Body of pancreas (tissue), 4 donors: ENCODE measurements at places on chromosomes 16 and 17. TPM values are rescaled to one million over a fixed set of nuclear protein-coding genes. Genes with fewer than 3 reads are reported as not detected.
A peak's percentile ranks its signal among the peaks of the same experiment; 100 is the strongest.

The FAM171A2 gene
- not detected for total RNA-seq

The IQCK gene
- total RNA-seq = 52.7 TPM

The CFAP97D1 gene
- total RNA-seq = not detected

The ABCA3 gene
- 13.8 TPM for total RNA-seq

The TNFRSF17 gene
- total RNA-seq = not detected

The OR1D5 gene
- not detected for total RNA-seq

The NR1D1 gene
- total RNA-seq = 5.9 TPM

The PERCC1 gene
- not detected for total RNA-seq

DNA sequence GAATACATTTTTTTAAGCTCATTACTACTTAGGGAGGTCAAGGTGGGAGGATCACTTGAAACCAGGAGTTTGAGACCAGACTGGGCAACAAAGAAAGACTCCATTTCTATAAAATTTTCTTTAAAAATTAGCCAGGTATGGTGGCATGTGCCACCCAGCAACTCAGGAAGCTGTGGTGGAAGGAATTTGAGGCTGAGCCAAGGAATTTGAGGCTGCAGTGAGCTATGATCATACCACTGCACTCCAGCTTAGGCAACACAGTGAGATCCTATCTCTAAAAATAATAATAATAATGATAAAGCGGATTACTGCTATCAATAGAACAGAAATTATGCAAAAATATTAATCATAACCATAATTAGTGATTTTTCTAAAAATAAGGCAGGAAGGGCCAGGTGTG lies 170.3 kb downstream of the COPRS start:
- DNase-seq = no peak

GRCh38 chr16:89073346-89074071 lies 20.1 kb upstream of the ACSF3 start:
- DNase-seq = no peak

GRCh38 chr16:11218604-11218962 lies 37.4 kb downstream of the SOCS1 start:
- DNase-seq = no peak

DNA sequence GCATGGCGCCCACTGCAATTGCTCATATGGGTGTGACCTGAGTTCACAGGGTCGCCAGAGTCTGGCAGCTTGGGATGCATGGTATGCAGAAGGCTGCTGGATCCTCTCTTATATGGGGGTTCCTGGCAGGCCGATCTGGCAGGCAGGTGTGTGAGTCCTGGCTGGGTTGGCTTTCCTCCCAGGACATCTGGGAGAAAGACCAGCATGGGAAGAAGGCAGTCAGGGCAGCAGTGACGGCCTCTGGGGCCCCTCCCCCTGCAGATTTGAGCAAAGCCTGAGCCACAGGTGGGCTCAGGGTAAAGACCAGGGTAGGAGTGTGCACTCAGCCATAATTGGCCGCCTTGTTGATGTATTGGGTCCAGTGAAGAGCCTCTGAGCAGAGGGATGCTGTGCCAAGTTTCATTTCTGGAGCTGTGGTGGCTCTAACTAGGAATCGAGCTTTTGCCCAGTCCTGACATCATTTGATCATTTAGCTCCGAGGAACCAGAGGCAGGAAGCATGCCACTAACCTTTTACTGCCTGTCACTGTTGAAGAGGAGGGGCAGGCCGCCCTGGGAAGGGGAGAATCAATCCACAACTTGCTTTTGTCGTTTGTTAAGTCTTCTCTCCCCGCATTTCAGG lies 174.3 kb downstream of the CCDC182 start:
- DNase-seq = peak; percentile 28

- no peak for DNase-seq
These were observed 39.2 kb upstream of the USP22 start for GRCh38 chr17:21082001-21082436.

DNA sequence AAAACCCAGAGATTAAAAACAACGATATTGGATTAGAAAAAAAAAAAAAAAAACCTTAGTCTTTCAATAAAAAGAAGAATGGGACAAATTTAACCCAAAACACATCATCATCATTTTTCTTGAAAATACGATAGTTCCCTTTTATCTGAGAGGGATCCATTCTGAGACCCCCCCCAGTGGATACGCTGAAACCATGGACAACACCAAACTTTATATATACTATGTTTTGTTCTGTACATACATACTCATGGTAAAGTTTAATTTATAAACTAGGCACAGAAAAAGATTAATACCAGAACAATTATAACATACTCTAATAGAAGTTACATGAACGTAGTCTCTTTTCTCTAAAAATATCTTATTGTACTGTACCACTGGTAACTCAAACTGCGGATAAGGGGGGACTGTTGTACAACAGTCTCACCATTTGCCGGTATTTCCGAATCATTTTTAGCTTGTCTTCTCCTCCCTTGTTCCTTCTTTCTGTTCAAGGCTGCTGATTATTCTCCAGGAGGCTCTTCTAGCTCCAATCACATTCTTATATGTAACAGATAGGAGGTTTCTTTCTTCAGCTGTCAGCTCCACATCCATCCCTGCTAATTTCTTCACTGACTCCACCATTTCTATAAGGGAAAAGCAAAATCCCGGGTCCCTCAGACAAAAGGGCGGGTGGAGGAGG lies 37.0 kb downstream of the RNF135 start:
- no peak for DNase-seq

GRCh38 chr17:50199803-50200456 lies 1.5 kb downstream of the COL1A1 start:
- DNase-seq = peak; percentile 85

DNA sequence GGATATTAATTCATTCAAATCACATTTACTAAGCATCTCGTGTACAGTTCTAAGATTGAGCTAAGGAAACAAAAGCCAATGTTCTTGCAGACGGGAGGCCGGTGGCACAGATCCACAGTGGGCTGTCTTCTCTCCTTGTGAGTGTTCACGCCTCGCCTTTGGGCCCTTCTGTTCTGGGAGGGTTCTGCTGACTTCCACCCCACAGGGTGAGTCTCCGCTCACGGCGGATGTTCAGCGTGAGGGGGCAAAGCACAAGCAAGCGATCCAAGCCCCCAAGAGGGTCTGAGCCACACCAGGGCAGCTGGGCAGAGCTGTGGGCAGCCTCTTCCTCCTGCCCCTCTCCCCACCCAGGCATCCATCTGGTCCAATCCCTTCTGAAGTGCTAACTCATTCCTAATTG lies 84.3 kb upstream of the DOC2B start:
- peak; percentile 6 for DNase-seq

DNA sequence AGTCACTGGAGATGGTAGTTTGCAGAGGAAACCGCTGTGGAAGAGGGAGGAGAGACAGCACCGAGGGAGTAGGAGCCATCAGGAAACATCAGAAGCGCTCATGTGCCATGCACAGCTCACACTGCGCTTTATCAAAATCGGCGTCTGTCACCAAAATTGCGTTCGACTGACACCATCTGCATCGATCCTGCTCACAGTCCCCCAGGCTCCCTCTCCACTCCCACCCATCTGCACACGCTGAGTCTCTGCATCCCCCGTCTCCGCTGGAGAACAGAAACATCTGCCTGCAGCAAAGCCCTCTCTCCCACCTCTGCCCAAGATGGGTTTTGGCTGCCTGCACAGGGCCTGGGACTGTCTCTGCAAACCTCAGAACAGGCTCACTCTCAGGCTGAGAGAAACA lies 187.5 kb upstream of the RPL38 start:
- DNase-seq = no peak

- no peak for DNase-seq
These were observed 26.8 kb upstream of the ZNF629 start for GRCh38 chr16:30813821-30814189.

DNA sequence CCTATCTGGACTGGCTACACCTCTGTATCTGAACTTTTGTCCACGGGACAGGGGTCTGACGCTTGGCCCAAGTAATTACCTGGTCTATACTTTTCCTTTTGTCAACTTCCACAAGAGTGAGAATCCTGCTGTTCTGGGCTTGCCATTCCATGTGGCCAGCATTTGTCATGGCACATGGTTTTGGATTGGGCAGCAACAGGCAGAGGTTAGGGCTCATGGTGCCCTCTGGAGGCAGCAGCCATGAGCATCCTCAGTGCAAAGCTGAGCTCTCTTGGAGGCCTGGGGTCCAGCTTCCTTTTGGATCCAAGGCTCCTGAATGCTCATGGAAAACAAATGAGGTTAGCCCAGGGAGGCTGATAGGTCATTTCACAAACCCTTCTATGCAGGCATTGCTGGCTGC lies 7.5 kb upstream of the EDC4 start:
- peak; percentile 48 for DNase-seq

DNA sequence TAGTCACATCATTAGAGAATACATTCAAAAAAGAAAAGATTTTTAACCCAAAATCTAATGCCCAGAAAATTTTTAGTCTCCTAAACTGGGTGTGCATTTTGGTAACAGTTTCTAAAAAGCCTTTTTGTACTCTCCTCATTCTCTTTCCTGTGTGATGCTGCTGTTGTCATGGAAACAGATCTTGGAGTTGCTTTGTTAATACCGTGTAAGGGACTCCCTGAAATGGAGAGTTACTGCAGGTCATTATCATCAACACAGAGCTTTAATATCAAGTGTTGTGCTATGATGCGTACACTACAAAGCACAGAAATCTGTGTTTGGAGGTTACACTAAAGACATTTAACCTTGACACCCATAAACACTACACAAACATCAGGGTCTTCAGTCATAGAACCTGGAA lies 216.3 kb downstream of the PRKCA start:
- DNase-seq = no peak

GRCh38 chr16:84675423-84675822 lies 24.4 kb upstream of the USP10 start:
- DNase-seq = no peak

DNA sequence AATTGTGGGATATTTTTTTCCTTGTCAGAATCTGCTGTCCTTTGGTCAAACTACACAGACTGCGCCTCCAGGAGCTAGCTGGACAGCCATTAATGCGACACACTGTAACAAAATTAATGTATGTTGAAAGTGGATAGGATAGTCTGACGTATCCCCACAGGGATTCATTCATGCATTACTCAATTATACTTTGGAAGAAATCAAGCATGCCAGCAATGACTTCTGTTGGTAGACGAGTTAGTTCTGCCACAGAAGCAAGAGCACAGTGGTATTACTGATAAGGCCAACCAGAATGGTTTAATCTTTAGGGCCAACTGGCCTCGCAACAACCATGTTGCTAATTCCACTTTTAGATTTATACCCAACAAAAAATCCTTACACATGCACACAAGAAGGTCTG lies 106.4 kb upstream of the TOB1 start:
- no peak for DNase-seq

- peak; percentile 75 for DNase-seq
These were observed 79.7 kb upstream of the NOL11 start for GRCh38 chr17:67637901-67638641.

- DNase-seq = no peak
These were observed 112.4 kb downstream of the DNAH3 start for GRCh38 chr16:21038197-21038596.

DNA sequence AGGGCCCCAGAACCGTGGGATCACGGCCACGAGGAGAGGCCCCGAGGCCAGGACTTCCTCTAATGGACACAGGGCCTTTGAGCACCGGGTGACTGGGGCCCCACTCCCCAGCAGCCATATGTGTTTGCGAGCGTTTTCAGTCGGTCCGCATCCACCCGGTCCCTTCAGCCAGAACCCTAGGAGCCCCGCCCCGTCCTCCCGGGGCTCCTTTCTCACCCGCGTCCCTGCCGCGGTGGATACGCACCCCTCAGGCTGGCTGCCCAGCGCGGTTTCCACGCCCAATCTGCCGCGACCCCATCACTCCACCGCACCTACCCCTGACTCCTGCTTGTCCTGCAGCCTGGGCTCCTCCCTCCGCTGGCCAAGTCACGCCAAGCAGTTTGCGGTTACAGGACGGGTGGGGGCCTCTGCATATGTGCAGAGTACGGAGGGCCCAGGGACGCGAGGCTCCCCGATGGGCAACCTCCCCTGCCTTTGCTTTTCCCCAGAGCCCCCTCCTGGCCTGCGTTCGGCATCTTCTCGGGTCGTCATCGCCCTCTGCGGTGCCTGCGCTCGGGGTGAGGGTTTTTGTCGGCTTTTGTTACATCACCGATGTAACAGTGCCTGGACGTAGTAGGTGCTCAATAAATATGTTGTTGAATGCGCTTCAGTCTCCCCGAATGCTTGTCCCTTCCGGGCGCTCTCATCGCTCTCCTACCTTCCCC lies 1.0 kb upstream of the TTYH2 start:
- DNase-seq = peak; percentile 25

- no peak for DNase-seq
These were observed 232.0 kb downstream of the CBLN1 start for GRCh38 chr16:49049644-49050043.

DNA sequence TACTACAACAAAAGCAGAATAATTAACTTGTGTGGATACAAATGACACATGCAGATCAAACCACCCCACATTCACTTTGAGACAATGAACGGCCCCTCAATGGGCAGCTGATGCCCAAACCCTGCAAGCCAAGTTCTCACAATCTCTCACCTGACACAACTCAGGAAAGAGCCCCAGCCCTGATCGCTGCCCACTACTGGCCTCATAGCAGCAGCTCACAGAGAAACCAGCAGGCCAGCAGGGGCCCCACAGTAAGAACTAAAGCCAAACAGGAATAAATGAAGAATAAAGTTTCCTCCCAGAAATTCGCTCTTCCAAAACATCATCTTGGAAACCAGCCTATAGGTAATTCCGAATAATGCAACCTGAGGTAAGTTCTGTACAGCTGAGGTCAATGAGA lies 7.7 kb downstream of the AKTIP start:
- no peak for DNase-seq
